ENCODE measurements at places on chromosomes 7 and 10.

DNA sequence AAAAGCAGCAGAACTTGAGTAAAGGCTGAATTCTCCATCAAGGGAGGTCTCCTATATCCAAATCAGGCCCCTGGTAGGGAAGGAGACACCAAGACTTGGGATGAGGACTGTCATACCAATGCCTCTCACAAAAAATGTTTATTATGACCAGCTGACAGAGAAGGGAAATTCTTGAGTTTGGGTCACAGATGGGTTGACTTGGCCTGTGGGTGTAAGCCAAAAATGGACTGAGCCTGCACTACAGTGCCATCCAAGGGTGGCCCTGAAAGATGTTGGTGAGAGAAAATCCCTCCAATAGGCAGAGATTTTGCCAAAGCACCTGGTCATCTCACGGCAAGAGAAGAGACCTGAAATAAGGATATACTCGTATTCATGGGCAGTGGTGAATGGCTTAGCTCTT, 27.0 kb upstream of the PPIF start:
- DNase-seq: no peak

GRCh38 chr10:26215396-26215934, 1.1 kb upstream of the GAD2 start:
- DNase-seq: no peak

GRCh38 chr10:113604572-113604971, 51.7 kb downstream of the HABP2 start:
- no peak for DNase-seq

- DNase-seq: peak; percentile 75
Observed at GRCh38 chr7:92057375-92057774, 76.9 kb downstream of the CYP51A1 start.

DNA sequence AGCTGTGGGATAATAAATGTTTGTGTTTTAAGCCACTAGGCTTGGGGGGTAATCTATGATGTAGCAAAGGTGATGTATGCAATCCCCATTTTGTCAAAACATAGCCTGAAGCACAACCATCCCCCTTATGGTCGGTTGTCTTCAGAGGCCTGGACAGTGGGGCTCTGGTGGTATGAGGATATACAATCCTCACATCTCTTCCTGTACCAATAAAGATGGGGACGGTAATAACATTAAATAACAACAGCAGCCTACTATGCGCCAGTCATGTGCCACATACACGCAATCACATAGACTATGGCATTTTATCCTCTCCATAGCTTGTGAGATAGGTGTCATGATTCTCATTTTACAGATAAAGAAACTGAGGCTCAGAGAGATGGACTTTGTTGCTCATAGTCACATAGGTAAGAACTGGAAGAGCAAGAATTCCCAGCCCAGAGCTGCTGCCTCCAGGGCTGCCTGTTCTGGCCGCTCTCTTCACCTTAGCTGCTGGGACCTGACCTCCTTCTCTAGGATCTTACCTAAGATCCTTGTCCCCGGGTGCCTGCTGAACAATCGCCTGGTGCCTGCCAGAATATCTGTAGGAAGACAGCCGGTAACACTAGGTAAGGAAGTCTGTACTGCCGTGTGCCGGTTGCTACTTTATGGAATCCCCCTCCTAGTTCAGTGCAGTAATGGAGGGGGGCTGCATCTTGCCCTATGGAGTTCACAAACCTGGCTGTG, 108.6 kb downstream of the ARHGAP22 start:
- DNase-seq: no peak

DNA sequence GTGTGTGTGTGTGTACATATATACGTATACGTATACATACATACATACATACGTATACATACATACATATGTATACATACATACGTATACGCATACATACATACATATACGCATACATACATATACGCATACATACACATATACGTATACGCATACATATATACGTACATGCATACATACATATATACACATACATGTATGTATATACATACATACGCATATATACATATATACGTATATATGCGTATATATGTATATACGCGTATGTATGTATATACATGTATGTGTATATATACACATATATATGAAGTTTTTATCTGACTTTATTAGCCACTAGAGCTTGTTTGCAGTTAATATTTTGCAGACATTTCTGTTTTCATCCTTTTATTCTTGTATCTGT, 63.3 kb downstream of the TBC1D12 start:
- DNase-seq: no peak

DNA sequence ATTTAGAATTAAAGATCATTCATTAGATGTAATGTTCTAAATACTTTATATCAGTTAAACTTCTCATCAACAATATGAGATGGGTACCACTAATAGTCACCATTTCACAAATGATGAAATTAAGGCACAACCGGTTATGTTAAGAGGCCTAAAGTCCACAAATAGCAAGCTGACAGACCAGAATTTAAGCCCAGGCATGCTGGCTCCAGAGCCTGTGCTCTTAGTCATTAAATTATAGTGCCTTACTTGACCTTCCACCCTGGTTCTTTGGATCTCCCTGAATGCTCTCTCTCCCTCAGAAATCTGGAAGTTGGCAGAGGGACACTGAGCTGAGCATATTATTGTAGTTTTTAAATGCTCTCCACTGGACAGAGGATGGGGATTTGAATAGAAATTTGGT, 3.6 kb downstream of the LIPN start:
- no peak for DNase-seq

- no peak for DNase-seq
Observed at GRCh38 chr10:71124921-71125748, 87.2 kb upstream of the UNC5B start.

DNA sequence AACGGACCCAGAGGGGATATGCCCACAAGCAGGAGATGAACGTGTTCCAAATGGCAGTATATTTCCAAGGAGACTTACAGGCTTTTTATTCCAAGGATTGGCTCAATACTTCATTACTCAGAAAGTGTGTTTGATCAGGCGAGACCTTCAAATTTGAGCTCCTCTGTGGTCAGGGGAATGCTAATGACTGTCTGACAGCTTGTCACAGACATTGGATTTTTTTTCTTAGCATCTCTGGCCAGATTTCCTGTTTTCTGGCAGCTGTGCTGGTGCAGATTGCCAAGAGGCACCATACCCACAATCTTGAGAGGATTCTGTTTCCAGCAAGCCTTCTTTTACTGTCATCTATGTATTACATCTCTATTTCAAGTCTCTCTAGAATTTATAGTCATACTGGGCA, 93.8 kb downstream of the C1GALT1 start:
- no peak for DNase-seq

- DNase-seq: no peak
Observed at GRCh38 chr10:89332123-89332633, 4.4 kb downstream of the IFIT3 start.

DNA sequence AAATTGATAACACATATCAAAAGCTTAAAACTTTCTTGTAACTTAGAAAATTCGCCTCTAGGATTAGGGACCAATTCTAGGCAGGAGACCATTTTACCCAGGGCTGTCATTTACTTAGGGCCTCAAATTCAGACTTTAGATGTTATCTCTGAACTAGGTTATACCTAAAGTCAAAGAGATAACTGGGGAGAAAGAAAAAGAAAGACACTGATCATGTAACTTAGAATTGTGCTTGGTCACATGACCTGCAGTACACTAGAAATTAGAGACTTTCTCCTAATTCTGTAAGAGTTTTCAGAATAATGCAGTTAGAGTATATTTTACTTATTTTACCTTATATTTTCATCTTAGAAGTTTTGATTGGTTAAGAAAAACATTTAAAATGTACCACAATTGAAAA, 16.7 kb downstream of the ASB4 start:
- no peak for DNase-seq
